Fibroblast of skin of left biceps (primary cell): ENCODE measurements at places on chromosomes 4 and X.

GRCh38 chr4:148850257-148850995 is 408.2 kb upstream of the NR3C2 start:
- no peak for DNase-seq

DNA sequence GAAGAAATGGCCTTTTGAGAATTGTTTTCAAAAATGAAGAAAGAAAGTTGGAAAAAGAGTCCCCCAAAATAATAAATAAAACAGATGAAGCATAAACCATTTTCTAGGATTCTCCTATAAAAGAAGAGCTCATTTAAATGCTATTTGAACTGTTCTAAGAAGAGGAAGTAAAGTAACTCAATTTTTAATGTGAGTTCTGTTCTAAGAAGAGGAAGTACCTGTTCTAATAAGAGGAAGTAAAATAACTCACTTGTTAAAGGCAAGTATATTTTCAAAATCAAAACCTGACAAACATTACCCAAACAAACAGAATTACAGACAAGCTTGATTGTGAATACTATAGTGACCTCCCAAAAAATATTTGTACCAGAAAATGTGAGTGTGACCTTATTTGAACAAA is 1326.3 kb downstream of the C4orf33 start:
- no peak for DNase-seq

DNA sequence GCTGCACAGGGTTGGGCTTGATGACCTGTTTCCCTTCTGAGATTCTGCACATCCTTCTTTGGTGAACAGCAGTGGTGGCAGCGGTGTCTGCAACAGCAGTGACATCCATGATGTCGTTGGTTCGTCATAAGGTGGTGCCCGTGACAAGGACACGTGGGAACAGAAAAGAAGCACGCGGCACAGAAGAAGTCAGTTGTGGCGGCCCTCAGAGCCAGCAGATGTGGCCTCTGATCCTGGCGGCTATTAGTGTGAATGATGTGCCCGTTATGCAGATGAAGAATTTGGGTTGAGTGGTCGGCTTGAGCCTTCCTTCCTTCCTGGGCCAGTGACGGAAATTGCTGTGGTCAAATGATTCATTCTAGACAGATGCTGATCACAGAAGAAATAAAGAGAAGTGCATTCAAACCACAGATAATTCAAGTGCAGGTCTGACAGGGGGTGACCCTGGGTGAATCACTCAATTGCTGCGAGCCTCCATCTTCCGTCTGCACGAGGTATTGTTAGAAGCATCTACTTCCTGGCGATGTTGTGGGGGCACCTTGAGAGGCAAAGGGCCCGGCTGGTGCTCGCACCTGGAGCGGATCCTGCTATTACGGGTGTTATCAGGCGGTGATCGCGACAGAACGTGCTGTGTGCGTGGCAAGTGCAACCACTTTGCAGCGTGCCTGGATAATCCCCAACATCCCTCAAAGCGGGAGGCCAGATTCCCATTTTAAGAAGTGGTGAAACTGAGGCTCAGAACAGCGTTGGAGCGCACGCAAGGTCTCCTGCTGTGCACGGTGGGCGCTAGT is 215.2 kb upstream of the PSAPL1 start:
- DNase-seq: peak; percentile 83

- DNase-seq: peak; percentile 96
Observed at GRCh38 chr4:2963175-2963965, at the start of the genes GRK4 and NOP14. GRK4 (plus strand) TSS chr4:2963571; CDS start chr4:2964071, 500 bp downstream. NOP14 (minus strand) TSS chr4:2963406; CDS start chr4:2963319, 87 bp downstream.

DNA sequence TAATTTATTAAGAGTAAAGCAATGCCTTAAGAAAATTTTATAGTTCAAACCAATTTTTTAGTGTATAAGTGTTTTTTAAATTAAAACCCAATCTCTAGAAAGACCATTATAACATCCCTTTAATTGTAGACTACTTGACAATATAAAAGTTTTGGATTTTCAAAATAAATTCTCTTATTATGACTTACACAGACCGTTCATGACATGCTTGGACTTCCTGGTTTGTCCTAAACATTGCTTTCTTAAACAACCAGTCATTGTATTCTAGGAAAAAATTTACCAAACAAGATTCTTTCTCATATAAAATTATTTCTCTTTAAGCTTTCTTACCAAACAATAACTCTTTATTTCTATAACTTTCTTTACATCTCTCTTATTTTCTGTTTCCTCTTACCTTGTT is 49.0 kb upstream of the CXorf51A start:
- no peak for DNase-seq

DNA sequence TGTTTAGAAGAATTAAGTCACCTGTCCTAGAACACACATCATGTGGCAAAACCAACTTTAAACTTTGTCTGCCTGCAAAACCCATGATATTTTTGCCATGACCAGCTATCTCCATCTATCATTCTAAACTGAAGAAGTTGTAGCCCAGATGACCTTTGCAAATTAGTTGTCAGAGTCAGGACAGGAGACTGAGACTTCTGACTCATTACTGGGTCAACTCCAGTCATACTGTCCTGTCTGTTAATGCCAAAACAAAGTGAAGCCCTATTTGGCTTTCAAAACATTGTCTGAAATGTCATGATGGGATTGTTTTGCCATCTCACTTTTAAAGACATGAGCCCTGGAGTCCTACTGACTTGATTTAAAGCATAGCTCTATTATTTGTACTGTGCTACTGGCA is 365.7 kb upstream of the CPEB2 start:
- no peak for DNase-seq
